ENCODE measurements at places on chromosomes 12 and 14.

DNA sequence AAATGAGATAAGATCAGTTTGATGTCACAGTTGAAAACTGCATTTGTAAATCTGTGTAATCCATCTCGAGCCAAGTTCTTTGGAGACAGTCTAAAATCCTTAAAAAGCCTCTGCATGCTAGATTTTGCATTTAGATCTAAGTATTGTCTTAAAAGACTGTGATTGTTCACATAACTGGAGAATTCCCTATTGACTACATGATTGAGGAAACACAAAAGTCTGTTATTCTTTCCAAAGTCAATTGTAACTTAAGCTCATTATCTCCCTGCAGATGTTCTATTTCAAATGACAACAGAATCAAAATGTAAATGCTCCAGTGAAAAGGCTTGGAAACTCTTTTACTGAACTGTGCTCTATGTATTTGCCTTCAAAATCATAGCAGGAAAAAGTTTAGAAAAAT, 77.8 kb downstream of the MYF5 start:
- DNase-seq, result no peak

GRCh38 chr14:96252999-96253539, 2.9 kb upstream of the BDKRB1 start:
- DNase-seq, result peak; percentile 72

DNA sequence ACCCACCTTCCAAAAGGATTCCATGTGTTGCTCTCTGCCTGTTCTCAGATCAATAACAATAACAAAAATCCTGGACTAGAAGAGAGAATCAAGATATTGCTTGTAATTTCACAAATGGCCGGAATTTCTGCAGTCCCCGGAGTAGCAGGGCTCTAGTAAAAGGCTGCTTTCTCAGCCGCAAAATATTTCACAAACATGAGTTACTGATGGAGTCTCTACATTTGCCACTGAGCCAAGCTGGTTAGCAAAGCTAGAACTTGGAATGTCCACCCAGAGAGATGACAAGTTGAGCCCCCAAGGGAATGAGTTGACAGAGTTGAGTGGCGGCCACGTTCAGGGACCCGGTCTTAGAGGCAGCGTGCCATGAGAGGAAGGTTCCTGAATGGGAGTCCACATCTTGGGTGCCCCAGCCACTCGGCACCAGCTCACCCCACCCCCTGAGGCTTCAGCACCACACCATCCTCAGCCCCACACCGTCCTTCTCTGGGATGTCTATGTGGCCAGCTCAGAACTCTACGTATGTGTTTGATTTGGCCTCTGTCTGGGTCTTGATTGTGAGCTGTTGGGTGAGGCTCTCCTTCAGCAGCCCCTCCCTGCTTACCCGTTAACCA, 15.9 kb downstream of the FBLN5 start:
- no peak for DNase-seq

- DNase-seq, result no peak
These were observed 105.1 kb downstream of the RMST start for GRCh38 chr12:97567619-97568110.

GRCh38 chr12:89472508-89472907, 52.1 kb downstream of the GALNT4 start:
- no peak for DNase-seq

Measured in GM04504 (cell line).